BJ (cell line): ENCODE measurements at places on chromosomes 2 and 18.

DNA sequence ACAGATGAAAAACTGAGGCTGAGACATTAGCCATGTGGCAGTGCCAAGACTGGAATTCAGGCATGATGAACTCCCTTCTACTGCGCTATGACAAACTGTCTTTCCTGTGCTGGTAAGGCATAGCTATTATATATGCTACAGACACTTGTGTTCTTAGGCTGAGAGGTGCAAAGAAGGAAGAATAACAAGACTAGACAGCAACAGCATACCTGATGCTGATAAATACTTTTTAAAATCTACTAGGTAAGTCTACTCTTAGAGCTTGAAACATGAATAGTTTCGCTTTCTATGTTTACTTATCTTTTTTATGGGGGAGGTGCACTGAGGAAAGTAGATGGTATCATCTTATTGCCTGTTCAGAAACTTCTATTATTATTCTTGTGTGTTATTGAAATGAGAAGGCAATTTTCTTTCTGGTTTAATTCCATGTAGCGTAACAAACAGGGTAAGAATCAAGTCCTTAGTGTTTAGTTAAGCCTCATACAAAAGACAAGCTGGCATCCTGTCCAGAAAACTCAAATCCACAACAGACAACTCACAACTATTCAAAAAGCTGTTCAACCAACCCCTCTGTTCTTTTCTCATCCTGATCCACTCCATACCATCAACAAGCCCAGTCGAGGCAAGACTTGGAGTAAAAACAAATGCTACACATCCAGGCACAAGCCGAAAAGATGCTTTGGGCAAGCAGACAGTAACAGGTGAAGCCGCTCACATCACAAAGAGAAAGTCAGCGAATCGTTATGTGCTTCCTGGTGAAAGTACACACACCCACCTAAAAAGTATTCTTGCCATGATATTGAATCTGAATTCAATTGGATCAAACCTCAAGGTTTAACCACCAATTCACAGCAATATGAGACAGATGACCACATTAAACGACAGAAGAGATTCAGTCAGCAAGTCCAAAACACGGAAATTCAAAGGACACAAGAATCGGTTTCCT is 1.5 kb downstream of the TTC32 start:
- no peak for DNase-seq

GRCh38 chr2:98084869-98085238 is 2.1 kb upstream of the VWA3B start:
- DNase-seq = no peak

DNA sequence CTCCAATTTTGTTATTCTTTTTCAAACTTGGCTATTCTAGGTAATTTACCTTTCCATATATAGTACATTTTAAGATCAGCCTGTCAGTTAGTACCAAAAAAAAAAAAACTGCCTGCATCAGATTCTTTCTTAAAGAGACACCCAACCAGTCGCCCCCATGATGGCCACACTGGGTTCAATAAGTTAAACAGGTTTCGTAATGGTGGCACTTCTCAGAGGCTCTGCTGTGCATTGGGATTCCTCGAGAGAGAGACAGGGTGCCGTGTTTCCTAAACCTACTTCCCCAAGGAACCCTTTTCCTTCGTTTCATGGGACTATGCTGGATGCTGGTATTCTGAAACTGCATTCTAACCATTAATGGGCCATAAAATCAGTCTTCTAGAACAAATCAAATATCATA is 37.4 kb downstream of the MYO7B start:
- no peak for DNase-seq

- no peak for DNase-seq
Observed at GRCh38 chr2:41622301-41622700, 425.5 kb upstream of the PKDCC start.

- DNase-seq = no peak
Observed at GRCh38 chr2:223545830-223546229, 56.3 kb downstream of the SCG2 start.

GRCh38 chr2:215461836-215462532 is 26.1 kb upstream of the FN1 start:
- no peak for DNase-seq

DNA sequence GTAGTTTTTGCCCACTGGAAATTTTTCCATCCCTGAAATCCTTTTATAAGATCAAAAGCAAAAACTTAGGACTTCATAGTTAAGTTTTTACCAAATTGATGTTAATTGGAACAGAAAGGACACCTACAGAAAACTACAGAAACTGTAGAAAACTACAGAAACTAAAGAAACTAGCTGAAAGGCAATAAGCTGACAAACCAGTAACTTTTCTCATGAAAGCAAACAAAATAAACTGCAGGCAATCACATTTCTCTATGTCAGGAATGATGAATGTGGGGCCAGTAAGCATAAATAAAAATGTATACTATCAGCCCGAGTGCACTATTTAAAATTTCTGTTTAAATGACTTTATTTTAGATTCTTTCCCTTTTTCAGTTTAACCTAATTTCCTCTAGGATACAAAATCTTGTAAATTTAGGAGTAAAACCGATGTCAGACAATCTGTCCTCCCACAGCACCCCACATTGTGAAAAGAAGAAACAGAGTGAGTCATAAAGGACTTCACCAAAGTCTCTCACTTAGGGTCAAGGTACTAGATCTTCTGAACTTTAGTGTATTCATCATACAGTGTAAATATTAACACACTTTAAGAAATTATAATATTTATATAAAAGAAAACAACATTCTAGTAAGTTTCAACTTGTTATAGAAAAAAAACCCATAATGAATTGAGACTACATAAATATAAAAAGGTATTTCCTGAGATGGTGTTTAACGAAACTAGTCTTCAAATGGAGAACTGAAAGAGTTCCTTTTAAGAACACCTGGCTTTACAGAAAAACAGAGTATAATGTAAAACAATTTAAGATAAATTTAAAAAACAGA is 46.6 kb downstream of the USP40 start:
- DNase-seq = no peak

DNA sequence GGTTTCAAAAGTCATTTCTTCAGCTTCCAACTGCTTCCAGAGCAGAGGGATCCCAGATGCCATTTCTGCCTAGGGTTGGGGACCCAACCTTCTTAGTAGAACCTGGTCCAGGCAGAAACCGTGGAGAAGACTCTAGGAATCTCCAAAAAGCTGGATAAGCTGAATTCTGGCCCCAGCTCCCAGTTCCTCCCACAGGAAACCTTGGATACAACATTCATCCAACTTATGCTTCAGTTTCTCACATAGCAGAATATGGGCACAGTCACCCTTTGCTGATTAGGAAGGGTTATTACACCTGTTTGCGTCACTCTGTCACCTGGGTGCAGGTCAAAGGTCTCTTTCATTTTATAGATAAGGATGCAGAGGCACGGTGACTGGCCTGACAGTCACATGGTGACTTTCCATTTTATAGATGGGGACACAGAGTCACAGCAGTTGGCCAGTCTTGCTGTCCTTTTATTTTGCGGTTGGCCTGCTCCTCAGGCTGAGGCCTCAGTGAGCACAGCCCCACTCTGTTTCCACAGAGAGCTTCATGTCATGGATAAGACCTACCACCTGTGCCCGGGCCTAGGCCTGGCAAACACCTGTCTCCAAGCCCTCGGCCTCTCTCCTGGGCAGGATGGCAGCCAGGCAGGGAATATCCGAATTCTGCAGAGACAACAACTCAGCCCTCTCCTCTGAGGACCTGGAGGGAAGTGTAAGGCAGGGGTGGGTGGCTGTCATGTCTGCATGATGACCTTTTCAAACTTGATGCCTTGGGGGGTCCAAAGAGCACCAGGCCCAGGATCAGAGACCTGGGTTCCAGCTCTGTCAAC is 148.8 kb downstream of the SMAD7 start:
- no peak for DNase-seq

DNA sequence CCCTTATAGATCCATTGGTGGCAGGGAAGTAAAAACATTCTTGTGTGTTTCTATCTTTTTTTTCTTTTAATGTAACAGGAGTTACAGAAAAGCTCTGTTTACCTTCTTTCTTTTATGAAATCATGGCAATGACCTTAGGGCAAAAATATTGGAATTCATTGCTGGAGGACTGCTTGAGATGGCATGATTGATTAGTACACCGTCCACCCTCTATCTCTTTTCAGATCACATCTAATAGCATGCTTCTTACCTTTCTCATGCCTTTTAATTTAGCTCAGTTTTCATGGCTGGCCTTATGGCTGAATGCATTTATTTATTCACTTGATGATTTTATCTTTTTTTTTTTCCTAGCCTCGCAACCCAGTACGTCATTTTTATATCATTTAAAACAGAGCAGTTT is 177.6 kb upstream of the CDH20 start:
- DNase-seq = no peak

- DNase-seq = no peak
Observed at GRCh38 chr2:84906108-84906899, 848 bp downstream of the TMSB10 start.
